Mesothelial cell of epicardium (in vitro differentiated cells): ENCODE measurements at places on chromosomes 3 and 15.

GRCh38 chr3:118736107-118736506 is 298.5 kb downstream of the IGSF11 start:
- no peak for DNase-seq

- no peak for DNase-seq
Measured at GRCh38 chr3:177787279-177788041, 590.2 kb upstream of the TBL1XR1 start.

GRCh38 chr3:194277786-194278130 is 73.4 kb downstream of the CPN2 start:
- peak; percentile 12 for DNase-seq

DNA sequence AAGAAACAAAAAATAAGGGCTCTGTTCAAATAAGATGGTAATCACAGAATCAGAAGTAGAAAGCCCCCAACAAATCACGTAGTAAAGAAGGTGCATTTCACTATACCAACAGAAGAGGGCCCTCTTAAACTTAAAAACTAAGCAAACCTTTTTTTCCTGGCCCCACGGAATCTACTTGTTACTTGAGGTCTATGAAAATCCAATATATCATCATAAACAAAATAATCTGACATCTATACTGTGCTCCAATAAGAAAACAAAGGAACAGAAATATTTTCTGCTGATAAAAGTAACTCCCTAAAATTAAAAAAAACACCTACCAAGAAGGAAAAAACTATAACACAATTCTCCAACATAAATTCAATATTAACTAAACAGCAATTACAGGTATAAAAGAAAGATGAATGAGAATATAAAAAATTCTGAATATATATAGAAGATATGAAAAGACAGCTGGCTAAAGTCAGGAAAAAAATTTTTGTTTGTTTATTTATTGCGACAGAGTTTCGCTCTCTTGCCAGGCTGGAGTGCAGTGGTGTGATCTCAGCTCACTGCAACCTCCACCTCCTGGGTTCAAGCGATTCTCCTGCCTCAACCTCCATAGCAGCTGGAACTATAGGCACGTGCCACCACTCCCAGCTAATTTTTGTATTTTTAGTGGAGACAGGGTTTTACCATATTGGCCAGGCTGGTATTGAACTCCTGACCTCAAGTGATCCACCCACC is 81.8 kb downstream of the CLASP2 start:
- no peak for DNase-seq
